ENCODE measurements at places on chromosomes 2 and 18. TPM values are rescaled to one million over a fixed set of nuclear protein-coding genes. Genes with fewer than 3 reads are reported as not detected.

DNA sequence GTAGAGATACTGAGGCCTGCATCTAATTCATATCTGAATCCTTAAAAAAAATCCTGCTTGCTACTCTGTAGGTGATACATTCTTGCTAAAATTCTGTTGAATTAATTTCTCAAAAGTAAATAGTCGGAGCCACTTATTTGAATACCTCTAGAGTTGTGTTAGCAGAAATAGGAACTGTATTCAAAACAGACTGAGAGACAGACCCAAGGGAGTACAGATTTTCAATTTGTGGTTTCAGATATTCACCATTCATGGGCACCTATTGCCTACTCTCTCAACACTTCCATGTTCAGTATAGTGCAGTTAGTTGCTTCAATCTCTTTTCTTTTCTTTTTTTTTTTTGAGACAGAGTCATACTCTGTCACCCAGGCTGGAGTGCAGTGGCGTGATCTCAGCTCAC lies 46.6 kb upstream of the CTLA4 start:
- DNase-seq: no peak

DNA sequence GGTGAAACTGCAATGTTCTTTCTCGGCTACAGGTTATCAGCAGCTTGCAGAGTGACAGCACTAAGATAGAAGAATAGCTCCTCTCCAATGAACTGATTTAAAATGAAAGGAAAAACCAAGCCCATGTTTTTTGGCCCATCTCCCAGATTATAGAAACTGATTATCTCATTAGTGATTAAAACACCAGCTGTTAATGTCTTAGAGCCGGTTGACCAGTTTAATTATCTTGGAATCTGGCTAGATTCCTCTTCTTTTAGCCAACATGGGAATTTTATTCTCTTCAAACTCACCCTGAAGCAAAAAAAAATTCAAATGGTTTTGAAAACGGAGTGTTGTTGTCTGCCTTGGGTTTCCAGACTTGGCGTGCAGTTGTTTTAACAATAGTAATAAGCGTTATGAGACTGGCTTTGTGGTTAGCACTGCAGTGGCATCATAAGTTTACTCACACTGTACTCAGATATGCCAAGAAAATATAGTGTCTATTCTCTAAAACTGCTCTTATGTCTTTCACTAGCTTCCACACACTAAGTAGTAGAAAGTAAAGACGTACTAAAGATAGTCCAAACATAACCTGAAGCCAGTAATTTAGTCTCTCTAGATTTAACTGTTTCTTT lies 665.3 kb downstream of the STK39 start:
- no peak for DNase-seq

GRCh38 chr18:63299837-63300745 lies 19.5 kb downstream of the BCL2 start:
- no peak for DNase-seq

Gene IER3IP1
- total RNA-seq: 20.6 TPM

- DNase-seq: peak; percentile 86
Observed at GRCh38 chr2:10868465-10869314, 43.0 kb upstream of the KCNF1 start.
